ENCODE measurements at places on chromosomes 12 and 14.

GRCh38 chr14:97138801-97139200 lies 341.6 kb downstream of the VRK1 start:
- DNase-seq = no peak

GRCh38 chr14:64450255-64450654 lies 15.0 kb upstream of the AKAP5 start:
- DNase-seq = peak; percentile 57

DNA sequence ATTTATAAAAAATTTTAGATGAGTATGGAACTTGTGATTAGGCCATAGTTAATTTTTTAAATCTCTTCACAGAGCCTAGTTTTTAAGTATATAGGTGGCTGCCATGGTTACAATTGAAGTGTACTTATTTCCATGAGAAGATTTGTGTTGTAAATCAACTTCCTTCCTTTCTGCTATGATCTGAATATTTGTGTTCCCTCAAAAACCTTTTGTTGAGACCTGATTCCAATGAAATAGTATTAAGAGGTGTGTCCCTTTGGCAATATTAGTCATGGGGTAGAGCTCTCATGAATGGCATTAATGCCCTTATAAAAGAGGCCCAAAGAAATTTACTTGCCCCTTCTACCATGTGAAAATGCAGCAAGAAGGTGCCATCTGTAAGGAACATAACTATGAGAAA lies 28.8 kb downstream of the ETNK1 start:
- DNase-seq = no peak

- no peak for DNase-seq
Measured at GRCh38 chr14:26709019-26709418, 111.2 kb upstream of the NOVA1 start.

DNA sequence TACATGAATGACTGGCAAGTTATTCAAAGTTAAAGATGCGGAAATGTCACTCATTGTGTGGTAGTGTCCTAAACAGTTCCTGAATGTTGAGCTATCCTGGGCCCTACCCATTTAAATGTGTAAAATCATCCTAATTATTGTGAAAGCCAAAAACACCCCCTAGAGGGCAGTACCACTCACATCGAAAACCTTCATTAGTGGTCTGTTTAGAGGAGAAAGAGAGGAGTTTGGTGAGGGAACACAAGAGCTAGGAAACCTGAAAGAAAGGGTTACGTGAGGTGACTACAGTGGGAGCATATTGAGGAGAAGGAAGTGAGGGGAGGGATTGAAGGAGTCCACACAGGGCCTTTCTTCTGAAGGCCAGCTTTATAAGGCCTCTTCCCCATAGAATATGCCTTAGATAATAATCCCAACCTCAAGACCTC lies 2.5 kb upstream of the TEP1 start:
- DNase-seq = peak; percentile 90

DNA sequence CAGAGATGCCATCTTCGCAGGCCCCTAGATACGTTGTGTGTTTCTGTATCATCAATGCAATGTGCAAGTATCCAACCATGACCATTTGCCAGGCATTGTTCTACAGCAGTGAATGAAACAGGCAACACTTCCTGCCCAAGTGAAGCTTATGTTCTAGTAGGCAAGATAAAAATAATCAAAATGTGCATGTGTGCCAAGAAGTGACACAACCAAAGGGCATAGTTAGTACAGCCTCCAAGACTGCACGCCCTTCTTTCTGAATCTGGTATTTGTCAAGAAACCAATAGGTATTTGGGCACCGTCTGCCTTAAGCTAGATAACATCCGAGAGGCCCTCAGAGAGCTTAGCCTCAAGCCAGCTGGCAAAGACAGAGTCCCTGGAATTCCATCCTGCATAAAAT lies 152.0 kb downstream of the TMEM132C start:
- DNase-seq = no peak

GRCh38 chr14:68677476-68677875 lies 115.4 kb downstream of the ZFP36L1 start:
- no peak for DNase-seq

DNA sequence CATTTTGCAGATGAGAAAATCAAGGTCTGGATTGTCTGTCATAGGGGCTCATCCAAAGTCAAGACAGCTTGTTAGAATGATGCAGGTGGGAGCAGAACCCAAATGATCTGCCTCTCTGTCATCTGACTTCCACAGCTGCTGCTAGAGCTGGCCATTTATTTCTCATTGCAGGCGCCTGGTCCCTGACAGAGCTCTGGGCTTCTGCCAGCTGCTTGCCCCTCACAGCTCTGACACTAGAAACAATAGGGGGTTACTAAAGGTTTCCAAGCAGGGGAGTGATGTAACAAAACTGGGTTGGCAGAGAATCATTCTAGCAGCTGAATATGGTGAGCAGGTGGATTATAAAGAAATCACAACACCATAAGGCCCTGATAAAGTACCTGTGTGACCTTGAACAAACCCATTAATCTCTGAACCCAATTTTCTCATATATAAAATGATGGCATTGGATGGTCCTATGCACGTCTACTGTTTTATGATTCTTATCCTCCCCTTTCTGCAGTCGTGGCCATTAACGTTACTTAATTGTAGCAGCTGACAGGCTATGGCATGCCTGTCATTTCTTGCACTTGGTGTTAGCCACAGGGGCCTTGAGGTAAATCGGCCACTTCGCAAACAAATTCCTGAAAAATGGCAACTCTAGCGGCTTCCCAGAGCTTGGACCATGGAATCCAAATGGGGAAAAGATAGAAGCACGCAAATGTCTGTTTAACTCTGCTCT lies 134.6 kb downstream of the RMST start:
- no peak for DNase-seq

DNA sequence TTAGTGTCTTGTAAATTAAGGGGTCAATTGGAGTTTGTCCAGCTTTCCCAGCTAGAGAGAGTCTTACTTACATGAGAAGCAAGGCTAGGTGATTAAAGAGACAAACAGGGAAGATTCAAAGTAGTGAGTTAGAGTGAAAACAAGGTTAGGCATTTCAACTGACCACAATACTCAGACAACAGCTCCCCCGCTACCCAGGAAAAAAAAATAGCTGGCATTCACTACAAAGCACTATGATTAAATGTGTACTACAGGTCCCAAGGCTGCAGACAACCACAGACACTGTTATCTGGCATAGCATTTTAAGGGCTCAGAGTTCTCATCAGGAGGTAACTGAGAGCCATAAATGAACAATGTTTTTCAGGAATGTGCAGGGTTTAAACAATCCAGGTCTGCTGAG lies 680.9 kb downstream of the TMEM121 start:
- DNase-seq = no peak

DNA sequence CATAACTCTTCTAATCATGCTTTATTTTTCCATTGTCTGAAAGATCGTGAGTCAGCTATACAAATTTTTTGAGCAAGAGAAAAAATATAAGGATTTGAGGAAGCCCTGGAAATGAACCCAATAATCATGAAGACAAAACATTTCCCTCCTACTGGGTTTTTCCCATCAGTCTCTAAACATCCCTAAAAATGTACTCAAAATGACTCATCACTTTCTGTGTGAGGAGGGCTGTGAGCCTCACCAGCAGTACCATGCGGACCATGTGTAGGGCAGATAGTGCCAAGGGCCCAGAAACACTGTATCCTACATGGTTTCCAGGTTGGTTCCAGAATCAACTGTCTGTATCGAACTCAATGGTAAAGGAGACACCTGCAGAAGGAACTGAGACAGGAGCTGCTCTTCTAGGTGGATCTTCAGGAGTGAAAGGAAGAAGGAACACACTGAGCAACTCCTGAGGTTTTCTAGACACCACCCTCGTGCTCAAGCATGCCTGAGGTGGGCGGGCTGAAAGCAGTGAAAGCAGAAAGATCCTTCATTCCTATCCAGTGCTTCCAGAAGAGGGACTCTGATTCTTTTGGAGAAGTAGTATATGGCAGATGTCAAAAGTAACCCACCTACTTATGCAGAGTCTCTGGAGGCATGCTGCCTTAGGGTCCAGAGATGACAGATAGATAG lies 48.6 kb upstream of the RHOJ start:
- DNase-seq = peak; percentile 32

DNA sequence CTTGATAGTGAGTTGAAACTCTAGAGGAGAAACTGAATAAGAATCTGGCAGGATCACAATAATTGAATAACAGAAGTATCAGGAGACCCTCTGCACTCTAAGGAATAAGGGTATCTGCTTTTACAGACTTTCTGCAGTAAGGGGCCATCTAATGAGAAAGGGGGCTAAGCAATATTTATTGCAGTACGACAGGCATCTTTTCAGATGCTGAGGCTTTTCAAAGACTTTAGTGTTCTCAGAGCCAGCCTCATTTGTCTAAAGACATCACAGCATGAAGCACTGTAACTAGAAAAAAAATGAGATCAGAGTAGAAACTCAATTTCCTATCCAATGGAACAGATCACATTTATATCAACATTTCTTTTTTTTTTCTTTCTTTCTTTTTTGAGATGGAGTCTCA lies 22.2 kb downstream of the PPTC7 start:
- DNase-seq = no peak

- no peak for DNase-seq
Measured at GRCh38 chr14:105333613-105334364, 19.2 kb downstream of the PACS2 start.

- DNase-seq = no peak
Measured at GRCh38 chr12:91579516-91580263, 397.1 kb upstream of the DCN start.

GRCh38 chr14:70873627-70874026 lies 33.6 kb upstream of the PCNX1 start:
- DNase-seq = peak; percentile 71

GRCh38 chr14:56202256-56202655 lies 84.0 kb downstream of the PELI2 start:
- DNase-seq = no peak

GRCh38 chr12:100114574-100114973 lies 28.1 kb downstream of the BLTP3B start:
- DNase-seq = no peak

GRCh38 chr12:79850610-79851299 lies 84.1 kb downstream of the PPP1R12A start:
- DNase-seq = no peak

All from Karpas-422 (cell line).